ENCODE measurements at places on chromosomes 13 and 19.

DNA sequence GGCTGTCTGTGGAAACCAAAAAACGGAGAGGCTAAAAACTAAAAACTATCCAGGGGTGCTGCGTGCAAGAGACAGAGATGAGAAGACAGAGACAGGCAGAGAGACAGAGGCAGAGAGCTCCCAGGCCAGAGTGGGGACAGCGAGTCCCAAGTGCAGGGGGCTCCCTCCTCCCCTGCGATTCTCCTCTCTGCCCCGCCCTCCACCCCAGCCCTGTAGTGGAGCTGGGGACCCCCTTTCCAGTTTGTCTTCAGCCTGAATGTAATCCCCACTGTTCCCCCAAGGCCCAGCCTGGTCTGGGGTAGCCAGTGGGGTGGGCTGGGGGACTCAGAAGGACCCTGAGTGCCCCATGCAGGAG lies 2.0 kb downstream of the NFIC start:
- no peak for DNase-seq

GRCh38 chr13:21234526-21234925 lies 58.1 kb downstream of the MRPL57 start:
- DNase-seq = no peak

GRCh38 chr13:75404726-75405125 lies 77.2 kb downstream of the TBC1D4 start:
- no peak for DNase-seq

GRCh38 chr19:9971166-9971897 lies 35.0 kb upstream of the OLFM2 start:
- DNase-seq = no peak

DNA sequence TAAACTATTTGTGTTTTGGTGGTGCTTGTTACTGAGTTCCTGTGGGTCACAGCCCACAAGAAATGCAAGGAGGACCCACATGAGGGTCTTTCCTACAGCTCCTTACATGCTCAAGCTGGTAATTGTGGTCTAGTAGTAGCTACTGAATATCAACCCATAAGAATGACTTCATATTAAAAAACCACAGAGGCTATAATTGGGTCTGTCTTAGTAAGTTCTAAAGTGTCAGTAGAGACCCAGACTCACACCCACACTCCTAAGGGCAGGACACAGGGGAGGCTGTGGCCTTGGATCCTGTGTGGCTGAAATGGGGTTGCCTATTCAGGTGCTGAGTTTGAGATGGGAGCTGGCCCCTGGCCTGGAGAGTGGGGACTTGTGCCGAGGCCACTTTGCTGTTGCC lies 19.6 kb downstream of the TFDP1 start:
- no peak for DNase-seq
